ENCODE measurements at places on chromosomes 1 and 21.

DNA sequence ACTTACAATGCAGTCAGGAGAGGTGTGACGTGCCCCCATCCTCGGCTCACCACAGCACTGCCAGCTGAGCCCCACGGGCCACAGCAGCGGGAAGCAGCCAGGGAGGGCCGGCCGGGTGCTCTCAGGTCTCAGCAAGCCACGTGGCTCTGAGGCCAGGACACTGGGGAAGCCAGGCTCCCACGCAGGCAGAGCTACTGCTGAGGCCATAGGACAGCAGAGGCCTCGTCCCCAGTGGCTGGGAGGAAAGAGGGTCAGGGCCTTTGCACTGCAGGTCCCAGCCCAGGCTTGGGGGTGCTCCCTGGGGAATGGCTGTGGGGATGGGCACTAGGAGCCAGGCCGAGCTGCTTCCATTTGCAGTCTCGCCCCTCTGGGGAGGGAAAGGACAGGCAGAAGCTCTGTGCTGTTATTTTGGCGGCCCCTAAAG, 5.8 kb downstream of the LRRC47 start:
- no peak for DNase-seq

DNA sequence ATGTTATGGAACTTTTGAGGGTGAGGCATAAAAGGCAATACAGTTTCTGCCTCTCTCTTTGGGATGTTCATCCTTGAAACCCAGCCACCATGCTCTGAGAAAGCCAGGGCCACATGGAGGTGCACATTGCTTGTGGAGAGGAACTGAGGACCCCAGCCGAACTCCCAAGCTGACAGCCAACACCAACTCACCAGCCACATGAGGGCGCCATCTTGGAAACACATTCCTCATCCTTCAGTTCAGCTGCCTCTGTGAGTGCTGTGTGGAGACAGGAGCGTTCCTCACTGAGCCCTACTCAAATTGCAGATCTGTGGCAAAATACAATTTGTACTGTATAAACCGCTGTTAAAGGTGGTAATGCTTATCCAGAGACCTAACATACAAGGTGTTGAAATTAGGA, 137.5 kb downstream of the GABPA start:
- DNase-seq, result no peak

DNA sequence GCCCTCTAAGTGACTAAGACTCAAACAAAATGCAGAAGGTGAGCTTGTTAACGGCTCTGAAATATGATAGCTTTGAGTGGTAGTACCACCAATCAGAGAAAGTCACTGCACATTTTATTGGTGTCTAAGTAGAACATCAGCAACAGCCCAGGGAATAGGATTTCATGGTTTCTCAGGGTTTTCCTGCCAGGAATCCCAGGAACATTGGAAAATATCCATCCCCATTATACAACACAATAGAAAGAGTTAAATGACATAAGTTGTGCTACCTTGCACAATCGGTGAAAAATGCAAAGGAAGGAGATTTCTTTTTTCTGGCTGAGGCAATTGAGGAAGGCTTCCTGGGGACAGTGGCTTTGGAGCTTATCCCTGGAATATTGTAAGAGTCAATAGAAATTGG, 283.1 kb downstream of the HLX start:
- no peak for DNase-seq

- no peak for DNase-seq
Observed at GRCh38 chr1:34587761-34588160, 167.1 kb upstream of the GJB5 start.

DNA sequence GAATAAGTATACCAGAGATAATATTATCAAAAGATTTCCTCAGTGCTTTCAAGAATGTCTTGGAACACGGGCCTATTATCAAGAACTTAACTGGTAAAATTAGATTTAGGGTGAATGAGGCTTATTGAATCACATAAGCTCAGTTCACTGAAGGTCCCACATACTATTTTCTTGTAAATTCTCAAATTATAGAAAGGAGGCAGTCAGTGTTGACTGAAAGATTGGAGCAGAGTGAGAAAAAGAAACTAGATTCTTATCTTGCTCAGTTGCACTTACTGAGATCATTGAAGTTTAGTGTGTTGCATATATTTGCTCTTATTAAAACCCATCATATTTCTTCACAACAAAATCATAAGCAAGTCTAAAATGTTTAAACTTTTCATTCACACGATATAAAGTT, 3.9 kb upstream of the RGS1 start:
- DNase-seq, result no peak

GRCh38 chr1:61892977-61893376, 150.7 kb downstream of the PATJ start:
- DNase-seq, result no peak
